Caco-2 (cell line): ENCODE measurements at places on chromosomes 1 and 21. TPM values are rescaled to one million over a fixed set of nuclear protein-coding genes. Genes with fewer than 3 reads are reported as not detected.

The OR2L13 gene
- total RNA-seq, result not detected in 2 replicates

DNA sequence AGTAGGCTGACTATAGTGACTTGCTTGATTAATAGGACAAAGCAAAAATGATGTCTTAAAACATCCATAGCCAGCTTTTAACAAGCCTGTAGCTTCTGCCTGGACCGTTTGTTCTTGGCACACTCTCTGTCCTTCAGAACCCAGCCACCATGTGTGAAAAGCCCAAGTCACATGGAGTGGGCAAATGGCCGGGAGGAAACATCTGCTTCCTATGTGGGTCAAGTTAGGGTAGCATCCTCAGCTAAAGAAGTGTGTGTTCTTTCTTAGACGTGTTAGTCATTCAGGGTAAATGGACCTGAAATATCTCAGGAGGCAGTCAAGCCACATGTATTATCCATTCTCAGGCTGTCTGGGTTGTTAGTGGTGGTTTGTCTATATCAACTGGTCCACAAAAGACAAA is 23.4 kb downstream of the RD3 start:
- DNase-seq, result no peak

GRCh38 chr1:109579491-109579890 is 31.1 kb downstream of the GNAI3 start:
- DNase-seq, result no peak

DNA sequence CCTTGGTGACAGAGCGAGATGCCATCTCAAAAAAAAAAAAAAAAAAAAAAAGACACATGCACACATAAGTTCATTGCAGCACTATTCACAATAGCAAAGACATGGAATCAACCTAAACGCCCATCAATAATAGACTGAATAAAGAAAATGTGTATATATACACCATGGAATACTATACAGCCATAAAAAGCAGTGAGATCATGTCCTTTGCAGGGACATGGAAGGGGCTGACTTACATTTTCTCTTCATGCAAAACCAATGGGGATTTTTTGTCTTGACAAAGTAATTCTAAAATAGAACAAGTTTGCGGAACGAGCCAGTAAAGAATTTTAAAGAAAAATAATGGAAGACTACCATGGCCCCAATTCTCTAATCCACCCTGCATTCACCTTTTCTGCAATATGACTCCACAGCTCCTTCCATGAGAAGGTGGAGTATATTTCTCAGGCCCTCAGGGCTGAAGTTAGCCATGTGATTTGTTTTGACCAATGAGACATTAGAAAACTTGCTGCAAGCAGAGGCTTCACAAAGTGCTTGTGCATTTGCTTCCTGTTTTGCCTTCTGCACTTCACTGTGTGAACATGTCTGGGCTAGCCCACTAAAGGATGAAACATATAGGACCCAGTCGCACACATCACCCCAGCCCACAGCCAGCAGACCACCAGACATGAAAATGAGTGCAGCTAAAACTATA is 78.8 kb upstream of the NR5A2 start:
- no peak for DNase-seq

DNA sequence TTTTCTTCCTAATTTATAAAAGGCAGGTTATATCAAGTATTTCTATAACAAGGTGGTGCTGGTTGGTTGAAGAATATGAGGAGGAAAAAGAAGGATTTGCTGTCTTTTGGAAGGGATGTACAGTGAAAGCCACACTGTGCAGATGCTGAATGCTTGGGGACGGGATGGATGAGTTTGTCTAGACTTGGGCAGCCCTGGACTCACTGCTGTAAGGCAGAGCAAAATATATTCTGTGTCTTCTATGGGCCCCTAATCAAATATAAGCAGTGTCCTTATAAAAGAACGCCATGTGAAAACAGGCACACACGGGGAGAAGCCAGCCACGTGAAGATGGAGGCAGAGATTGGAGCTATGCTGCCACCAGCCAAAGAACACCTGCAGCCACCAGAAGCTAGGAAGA is 47.4 kb downstream of the PHC2 start:
- DNase-seq, result no peak

DNA sequence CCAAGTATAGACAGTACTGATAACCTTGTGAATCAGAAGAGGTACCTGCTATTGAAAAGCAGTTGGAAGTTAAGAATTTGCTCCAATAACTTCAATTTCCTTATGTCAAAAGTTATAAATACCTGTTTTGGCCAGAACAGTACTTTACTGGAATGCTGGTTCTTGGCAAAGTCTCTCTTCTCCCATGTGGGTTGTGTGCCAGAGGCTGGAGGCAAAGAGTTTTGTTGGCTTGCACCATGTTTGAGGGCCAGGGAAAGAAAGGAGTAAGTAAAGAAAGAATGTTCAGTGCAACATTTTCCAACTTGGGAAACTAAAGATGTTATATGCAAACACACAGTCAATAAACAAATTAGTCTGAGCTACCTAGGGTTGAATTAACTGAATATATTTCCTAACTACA is 67.0 kb upstream of the DYNLT5 start:
- no peak for DNase-seq
